Bronchial epithelial cell (primary cell): ENCODE measurements at places on chromosomes 2 and 18.

DNA sequence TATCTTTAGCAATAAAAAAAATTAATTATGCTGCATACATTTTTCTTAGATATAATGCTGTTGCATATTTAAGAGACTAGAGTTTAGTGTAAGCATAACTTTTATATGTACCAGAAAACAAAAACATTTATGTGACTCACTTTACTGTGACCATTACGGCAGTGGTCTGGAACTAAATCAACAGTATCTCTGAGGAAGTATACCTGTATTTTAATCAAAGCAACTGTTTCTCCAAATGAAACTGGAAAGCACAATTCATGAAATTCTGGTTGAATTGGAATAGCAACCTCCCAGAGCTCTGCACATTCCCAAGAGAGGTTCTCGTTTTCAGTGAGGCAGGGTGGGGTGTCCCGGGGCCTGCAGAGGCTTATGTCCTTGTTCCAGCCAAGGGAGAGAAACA is 112.2 kb upstream of the TACR1 start:
- no peak for DNase-seq

GRCh38 chr2:15858466-15858865 is 81.9 kb upstream of the MYCN start:
- no peak for DNase-seq

GRCh38 chr2:144834998-144835633 is 315.2 kb upstream of the ZEB2 start:
- DNase-seq: peak; percentile 34

DNA sequence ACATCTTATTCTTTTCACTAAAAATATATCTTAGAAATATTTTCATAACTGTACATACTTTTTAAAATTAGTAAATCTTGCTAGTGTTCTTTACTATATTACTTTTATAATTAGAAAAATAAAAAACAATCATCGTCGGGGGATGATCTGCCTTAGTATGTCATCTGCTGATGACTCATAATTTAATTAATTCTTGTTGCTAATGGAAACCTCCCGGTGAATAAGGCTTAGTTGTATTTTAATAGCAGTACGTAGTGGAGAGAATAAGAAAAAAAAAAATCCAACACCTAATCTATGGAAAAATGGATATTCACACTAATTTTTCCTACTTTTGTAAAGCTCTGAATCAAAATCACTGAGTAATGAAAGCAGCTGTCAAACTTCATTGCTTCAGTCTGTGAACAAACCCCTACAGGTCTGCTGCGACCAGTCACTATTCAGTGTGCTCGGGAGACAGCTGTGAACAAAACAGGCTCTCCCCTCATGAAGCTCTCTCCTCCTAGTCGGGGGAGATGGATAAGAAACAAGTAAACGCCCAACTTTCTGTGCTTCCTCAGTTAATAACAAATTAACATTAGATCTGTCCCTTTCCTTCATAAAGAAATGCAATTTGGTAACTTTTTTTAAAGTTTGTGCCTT is 97.4 kb upstream of the UPP2 start:
- no peak for DNase-seq

- no peak for DNase-seq
These were observed 34.9 kb upstream of the PLA2R1 start for GRCh38 chr2:160097326-160097725.

- no peak for DNase-seq
These were observed 704.9 kb downstream of the DCDC2C start for GRCh38 chr2:4408321-4408720.

GRCh38 chr2:60629801-60630385 is 76.4 kb upstream of the BCL11A start:
- peak; percentile 16 for DNase-seq

GRCh38 chr2:85830645-85831044 is 58.1 kb downstream of the ST3GAL5 start:
- peak; percentile 17 for DNase-seq

DNA sequence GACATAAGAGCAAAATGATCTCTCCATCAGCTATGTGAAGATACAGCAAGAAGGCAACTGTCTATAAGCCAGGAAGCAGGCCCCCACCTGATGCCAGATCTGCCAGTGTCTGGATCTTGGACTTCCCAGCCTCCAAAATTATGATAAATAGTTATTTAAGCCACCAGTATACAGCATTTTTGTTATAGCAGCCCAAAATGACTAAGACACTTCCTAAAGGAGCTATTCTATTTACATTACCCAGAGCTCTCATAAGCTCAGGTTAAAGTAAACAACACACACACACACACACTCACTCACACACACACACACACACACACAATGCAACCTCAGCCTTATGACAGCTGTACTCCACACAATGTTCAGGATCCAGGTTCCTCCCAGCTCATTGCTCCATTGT is 5.7 kb upstream of the YPEL5 start:
- DNase-seq: no peak

GRCh38 chr2:47899915-47900816 is 6.1 kb downstream of the FBXO11 start:
- DNase-seq: no peak

DNA sequence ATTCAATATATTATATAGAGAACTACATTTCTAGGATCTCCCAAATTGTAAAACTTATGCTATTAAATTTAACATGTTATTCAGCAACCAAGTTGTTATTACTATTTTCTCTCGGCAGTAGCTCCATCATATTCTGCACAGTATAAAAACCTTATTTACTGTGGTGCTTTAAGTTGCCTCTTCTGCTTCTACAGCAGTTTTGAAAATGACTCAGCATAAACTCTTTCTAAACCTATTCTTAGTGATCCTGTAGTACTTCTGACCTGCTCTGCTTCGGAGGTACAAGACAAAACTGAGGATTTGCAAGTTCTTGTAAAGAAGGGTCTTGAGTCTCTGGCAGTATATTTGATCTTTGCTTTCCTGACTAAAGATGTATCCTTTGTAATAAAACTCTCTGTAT is 567.2 kb downstream of the TMX3 start:
- DNase-seq: peak; percentile 20

- peak; percentile 10 for DNase-seq
These were observed 27.4 kb downstream of the HPCAL1 start for GRCh38 chr2:10329880-10330699.

- DNase-seq: no peak
These were observed 1983.5 kb upstream of the CELF4 start for GRCh38 chr18:39549144-39549543.

DNA sequence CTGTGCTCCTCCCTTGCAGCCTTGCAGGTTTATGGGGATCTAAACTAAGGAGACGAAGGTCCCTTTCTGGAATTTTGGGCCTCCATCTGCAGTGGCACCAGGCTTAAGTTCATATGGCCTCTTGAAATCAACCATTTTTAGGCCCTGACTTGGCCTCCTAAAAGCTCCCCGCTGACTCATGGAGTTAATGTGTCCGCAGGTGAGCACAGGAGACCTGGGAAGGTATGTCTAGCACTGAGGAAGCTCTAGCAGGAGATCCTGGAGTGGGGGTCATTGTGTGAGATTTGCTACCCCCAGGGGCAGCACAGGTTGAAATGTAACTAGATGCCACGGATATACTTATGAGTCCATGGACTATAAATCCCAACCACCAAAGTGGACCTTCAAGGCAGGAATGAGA is 95.9 kb upstream of the CELF4 start:
- no peak for DNase-seq

GRCh38 chr2:191212119-191212518 is 33.1 kb upstream of the MYO1B start:
- no peak for DNase-seq

- no peak for DNase-seq
These were observed 343.0 kb downstream of the ERBB4 start for GRCh38 chr2:212195626-212196025.

DNA sequence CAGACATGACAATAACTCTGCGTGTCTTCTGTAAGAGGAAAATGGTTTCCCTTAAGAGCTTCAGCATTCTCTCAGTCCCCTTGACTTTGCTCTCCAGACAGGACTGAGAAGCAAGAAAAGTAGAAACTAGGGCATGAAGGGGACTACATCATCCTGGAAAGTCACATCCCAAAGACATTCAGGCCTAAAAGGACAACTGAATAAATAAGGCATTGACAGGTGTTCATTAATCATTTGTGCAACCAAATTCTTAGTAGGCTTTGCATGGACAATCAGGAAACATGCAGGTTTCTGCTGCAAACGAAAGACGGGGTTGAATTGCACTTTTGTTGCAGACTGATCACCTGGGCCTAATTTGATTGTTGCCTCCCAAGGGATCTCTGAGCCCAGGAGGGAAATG is 1.2 kb upstream of the SGPP2 start:
- DNase-seq: no peak

DNA sequence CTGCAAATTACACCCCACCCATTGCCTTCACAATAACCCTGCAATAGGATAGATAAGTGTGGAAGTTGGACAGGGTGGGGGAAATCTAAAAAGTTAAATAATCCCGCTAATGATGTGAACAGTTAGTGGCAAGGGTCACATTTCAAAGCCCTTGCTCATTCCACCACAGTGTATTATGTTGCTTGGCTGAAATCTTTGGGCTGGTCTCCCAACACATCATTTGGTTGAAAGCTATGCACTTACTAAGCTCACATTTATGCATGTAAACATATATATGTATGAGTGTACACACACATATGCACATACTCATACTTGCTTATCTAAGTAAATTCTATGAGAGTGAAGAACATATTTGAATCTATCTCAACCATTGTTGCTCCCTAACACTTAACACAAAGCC is 197.8 kb downstream of the RDH14 start:
- peak; percentile 74 for DNase-seq

GRCh38 chr2:206452750-206453149 is 9.4 kb downstream of the ADAM23 start:
- peak; percentile 35 for DNase-seq

GRCh38 chr2:30649828-30650227 is 157.4 kb downstream of the CAPN13 start:
- no peak for DNase-seq

DNA sequence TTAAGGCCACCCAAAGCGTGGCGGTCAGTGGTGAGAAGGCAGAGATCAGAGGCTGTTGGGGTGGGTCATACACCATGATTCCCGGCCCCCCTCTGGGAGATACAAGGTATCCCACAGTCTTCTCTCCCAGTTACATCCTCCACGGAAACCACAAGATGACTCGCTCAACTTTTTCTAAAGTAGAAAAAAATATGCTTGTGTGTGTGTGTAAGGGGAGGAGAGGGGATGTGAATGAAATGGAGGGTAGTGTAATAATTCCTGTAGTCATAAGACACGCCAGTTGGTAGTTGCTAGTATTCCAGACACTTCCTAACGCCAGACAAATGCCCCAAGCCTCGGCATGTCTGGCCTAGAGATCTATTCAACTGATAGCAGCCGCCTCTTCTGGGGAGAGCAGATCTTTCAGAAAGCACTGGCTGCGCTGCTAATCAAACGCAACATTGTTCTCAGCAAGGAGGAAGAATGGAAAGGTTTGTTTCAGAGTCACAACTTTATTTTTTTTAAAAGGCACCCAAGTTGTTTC is 143.5 kb downstream of the TGIF1 start:
- peak; percentile 91 for DNase-seq

DNA sequence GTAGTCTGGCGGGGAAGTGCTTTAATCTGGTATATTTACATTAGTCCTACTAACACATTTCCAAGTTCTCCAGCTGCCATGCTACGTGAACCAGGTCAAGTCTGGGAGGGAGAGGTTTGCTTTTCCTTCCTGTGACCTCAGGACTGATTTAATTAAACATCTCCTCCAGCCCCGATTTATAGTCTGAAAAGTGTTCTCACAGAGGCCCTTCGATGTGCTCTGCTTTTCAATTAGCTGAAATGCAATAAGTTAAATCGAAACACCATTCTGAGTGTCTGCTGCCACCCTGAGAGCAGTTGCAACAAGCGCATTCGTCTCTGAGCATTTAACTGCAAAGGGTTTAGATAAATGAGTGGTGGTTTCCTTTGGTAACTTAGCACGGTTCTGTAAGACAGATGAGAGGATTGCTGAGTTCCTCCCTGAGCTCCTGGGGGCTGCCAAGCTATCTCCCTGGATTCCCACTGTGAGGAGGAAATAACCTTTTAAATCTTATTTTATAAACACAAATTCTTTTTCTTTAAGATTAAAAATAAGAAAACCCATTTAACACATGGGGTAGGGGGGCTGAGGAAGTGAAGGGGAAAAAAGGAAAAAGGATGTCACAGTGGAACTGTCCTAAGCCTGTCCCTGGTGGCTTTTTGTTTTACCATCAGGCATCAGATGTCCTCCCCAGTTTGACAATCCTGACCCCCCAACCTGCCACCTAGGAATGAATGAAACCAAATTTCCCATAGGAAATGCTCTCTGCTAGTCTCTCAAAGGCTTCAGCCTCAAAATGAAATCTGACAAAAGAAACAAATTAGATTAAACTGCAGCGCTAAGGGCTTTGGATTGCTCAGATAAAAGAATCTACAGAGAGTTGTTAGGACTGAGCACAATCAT is 56.5 kb upstream of the CREB1 start:
- DNase-seq: peak; percentile 81

GRCh38 chr18:69109686-69110085 is 291.0 kb upstream of the DOK6 start:
- DNase-seq: no peak

GRCh38 chr2:119158563-119159347 is at the start of gene C1QL2:
Gene C1QL2 (minus strand): TSS chr2:119158751. CDS start chr2:119158269, 482 bp downstream.
- no peak for DNase-seq

GRCh38 chr18:12291690-12292089 is 16.4 kb upstream of the TUBB6 start:
- no peak for DNase-seq

DNA sequence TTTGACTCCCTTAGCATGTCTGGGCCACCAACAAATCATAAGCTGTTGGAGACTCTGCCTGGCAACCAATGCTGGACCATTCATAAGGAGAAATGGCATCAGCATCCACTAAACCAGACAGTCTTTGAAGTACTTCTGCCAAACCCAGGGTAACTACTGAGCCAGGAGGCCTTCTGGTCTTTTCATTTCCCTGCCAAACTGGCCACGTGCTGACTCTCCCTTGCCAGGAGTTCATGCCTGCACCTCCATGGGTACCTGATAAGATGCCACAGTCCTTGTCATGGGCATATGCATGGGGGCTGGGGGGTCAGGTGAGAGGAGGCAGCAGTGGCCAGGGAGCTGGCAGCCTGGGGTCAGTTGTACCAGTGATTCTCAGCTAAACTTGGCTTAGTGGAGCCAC is 34.2 kb upstream of the DAPL1 start:
- peak; percentile 62 for DNase-seq

- no peak for DNase-seq
These were observed 206.8 kb upstream of the MEIS1 start for GRCh38 chr2:66228128-66228547.

DNA sequence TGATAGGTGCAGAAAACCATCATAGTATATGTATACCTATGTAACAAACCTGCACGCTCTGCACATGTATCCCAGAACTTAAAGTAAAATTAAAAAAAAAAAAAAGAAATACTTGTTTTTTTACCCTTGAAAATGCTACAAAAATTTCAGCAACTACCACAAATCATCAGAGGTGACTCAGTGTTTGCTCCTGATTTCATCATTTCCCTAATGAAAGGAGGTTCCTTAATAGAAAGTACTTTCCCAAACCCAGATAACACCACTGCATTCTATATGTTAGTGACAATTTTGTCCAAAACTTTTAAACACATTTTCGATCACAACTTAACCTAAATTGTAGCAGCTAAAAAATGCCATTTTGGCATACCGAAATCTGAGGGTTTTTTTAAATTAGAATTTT is 163.3 kb downstream of the SLC39A10 start:
- DNase-seq: peak; percentile 70

- no peak for DNase-seq
These were observed 756 bp upstream of the PTPN4 start for GRCh38 chr2:119758881-119759450.
